ENCODE measurements at places on chromosomes 2 and 18.

DNA sequence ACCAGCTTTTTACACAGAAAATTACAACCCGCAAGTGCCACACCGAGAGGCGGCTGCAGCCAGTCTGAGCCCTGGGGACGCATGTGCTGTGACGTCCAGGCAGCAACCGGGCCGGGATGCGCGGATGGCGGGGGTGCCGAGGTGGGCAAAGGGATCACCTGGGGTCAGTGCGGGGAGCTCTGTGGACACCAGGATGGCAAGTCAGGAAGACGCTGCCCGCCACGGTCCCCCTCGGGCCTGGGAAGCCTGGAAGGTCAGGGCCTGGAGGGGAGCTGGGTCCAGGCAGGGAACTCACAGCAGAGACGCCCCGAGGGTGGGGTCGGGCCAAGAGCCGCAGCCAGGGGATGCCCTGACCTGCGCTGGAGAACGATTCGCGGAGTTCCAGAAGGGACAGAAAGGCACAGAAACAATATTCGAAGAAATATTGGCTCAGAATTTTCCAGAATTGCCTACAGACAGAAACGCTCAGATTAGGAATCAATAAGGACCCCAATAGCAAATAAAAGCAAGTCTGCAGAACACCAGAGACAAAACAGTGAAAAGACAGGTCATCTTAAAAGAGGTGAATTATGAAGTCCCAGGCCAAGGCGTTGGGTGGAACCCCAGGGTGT lies 11.7 kb upstream of the KIF1A start:
- no peak for DNase-seq

DNA sequence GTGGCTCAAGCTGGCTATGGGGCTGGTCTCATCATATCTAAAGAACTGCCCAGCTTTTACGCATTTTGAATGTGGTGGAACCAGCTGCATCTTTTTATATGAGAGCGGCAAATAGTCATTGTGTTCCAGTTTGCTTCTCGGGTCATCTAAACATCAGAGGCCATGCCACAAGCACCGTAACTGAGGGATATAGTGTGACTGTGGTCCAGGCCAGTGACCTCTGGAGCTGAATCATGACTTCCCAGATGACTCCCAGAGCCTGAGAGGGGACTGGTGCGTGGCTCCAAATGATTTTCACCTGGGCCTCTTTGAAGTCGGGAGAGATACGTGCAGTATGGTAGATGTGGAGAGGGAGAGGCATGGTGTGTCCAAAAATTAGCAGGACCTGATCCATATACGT lies 271.0 kb downstream of the NEDD4L start:
- DNase-seq, result no peak

DNA sequence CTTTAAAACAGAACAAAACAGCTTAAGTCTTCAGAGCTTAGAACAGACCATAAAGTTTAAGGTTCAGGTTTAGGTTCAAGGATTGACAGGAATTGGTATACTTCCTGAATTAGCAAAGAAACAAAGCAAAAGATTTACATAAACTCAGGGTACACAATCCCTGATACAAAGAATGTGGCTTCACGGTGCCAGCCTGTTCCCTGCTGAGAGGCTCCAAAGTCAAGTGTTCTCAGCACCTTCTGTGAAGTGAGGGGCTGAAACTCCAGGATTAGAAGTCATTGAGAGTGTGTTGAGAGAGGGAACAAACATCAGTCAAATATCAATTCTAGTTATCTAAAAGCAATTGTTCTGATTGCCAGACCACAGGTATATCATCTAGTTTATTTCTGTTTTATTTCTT lies 35.7 kb downstream of the DYNAP start:
- no peak for DNase-seq

GRCh38 chr2:237152361-237152760 lies 66.7 kb downstream of the COPS8 start:
- no peak for DNase-seq

GRCh38 chr2:101704046-101704466 lies 6.5 kb downstream of the MAP4K4 start:
- DNase-seq, result peak; percentile 75

DNA sequence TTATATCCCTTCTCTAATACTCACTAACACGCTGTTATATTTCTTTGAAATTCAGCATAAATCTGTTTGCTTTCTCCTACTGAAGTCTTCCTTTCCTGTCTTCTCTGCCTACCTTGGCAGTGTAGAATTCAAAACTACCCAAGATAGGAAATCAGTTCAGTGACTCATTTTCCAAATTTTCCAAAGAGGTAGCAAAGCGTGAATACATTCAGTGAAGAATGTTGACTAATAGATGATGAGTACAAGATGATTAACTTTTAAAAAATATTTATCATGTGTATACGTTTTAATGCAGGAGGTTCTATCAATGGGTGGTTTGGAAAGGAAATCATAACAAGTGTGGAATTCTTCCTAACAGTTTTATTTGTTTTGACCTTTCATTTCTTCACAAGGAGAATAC lies 201.9 kb upstream of the SLC8A1 start:
- DNase-seq, result peak; percentile 35

GRCh38 chr2:127056631-127057370 lies 50.2 kb downstream of the BIN1 start:
- no peak for DNase-seq

Data from fibroblast of skin of abdomen (primary cell).